Cerebellum (tissue), 4 donors: ENCODE measurements at places on chromosomes 12 and 14.

DNA sequence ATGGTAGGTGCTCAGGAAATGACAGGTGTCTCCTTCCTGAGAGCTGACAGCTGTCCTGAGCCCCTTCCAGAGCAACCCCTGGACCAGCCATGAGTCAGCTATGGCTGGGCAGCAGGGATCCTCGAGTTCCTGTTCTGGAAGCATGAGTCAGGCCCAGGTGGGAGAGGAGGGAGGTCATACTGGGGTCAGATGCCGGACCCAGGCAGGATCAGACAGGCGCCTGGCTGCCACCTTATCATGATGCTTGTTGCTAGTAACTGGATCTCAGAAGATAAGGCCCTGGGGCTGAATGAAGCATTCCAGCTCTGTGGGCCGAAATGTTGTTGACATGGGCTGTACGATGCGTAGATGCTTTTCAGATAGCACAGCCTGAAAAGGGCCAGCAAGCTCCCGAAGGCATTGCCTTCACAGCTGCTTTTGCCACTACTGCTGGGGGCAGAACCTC is 17.4 kb upstream of the KRT7 start:
- no peak for DNase-seq

GRCh38 chr14:56650979-56651378 is 71.4 kb downstream of the TMEM260 start:
- peak; percentile 12 for DNase-seq

- no peak for DNase-seq
Measured at GRCh38 chr12:55188573-55188972, 32.3 kb upstream of the OR10A7 start.

- DNase-seq, result peak; percentile 17
Measured at GRCh38 chr14:78848234-78848820, 678.2 kb downstream of the NRXN3 start.

DNA sequence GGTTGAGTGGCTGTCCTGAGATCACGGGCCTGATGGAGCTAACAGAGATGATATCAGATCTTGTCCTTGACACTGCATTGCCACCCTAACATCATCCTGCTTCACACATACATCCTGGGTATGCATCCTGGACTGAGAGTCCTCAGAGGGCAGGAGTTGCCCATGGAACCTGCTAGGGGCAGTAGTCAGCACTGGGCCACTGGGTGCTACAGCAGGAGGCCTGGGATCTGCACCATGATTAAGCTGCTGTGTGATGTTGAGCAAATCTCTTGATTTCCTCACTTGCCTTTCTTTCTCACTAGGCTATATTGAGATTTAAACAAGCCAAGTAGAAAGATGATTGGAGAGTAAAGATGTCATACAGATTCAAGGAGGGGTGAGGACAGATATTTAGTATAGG is 22.1 kb upstream of the EIF4B start:
- no peak for DNase-seq

DNA sequence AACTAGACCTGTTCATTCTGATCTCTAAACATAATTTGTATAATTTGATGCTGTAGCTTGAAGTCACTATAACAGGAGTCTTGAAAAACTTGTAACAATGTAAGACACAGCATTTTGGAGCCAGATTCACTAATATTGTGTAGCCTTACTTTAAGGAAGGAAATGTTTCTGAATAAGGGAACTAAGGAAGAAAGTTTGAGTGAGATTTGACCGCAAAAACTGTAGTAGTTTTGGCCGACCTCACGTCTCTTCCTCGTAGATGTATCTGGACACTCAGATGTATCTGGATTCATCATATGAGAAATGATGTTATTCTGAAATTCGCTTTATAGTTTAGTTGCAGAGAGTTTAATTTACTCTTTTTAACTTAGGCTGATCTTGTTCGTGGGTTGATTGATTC is 13.9 kb upstream of the DNAH10 start:
- no peak for DNase-seq

GRCh38 chr12:106080791-106081170 is 58.0 kb downstream of the NUAK1 start:
- no peak for DNase-seq

DNA sequence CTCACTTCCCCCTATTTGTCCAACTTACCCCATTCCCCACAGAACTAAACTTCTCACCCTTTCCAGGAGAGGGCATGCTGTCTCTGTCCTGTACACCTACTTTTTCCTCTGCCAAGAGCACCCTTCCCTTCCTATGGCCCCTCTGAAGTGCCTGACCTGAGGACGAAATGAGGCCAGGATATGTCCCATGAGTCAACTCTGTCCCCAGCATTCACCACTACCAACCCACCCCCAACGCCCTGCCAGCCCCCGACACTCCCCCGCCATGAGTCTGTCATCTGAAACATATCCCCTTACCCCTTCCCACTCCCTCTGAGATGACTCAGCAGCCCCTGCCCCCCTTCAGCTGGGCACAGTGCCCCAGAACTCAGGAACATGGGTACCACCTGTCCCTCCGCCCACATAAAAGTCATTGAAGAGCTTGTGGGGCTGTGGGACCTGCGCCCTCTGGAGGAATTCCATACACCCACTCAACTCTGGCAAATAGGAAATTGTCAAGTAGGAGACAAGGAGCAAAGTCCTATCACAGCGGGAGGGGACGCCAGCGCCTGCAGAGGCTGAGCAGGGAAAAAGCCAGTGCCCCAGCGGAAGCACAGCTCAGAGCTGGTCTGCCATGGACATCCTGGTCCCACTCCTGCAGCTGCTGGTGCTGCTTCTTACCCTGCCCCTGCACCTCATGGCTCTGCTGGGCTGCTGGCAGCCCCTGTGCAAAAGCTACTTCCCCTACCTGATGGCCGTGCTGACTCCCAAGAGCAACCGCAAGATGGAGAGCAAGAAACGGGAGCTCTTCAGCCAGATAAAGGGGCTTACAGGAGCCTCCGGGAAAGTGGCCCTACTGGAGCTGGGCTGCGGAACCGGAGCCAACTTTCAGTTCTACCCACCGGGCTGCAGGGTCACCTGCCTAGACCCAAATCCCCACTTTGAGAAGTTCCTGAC is 26.3 kb downstream of the ITGA7 start:
- DNase-seq, result no peak

DNA sequence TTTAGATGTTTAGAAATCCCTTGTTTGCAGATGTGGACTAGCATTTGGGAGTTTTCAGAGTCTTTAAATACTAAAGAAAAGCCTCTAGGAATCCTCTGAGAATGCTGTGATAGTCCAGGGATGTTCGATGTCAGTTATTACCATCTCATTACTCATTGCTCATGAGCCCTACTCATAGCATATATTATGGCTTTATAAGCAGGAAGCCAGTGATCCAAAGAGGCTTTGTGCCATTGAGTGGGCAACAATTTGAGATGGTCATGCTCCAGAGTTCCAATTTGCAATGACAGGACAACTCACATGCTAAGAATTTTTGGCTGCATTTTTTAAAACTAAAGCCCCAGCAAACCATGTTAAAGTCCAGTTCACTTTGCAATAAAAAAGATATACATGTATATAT is 163.0 kb downstream of the OTOGL start:
- no peak for DNase-seq

DNA sequence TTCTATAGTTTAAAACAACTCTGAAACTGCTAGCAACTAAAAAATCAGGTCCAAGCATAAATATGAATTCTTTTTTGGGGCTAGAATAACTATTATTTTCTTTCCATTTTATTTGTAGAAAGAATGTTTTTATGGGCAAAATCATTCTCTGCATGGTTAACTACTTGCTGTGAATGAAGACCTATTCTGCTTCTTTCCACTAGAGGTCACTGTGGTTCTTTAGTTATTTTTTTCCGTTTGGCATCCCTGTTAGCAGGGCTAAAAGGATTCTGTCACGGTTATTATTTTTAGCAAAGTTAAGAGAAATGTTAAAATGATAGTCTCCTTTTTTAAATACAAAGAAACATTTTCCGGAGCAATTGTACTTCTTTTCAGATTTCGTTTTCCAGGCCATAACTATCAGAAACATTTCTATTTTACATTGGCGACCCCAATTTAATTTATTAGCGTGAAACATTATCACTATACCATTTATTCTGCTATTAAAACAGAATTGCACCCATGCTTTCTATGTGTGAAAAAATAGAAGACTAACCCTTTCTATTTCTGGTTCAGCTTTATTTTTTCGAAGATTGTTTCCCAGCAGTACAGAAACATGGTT is 404.8 kb downstream of the ATP23 start:
- peak; percentile 16 for DNase-seq

DNA sequence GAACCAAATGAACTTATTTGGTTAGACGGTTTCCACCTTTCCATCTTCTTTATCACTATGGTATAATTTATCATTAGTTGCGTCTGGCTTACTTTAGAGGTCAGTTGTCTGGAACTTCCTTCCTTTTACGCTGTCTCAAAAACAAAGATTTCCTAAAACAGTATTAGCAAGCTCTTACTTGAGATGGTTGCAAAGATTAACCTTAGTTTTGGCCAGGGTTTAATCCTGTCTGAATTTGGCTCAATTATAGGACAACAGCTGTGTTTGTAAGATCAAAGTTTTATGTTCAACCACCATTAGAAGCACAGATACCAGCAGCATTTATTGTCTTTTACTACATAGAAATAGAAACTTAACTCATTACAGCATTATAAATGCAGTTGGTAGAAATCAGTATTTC is 7.9 kb upstream of the WASHC3 start:
- DNase-seq, result no peak

DNA sequence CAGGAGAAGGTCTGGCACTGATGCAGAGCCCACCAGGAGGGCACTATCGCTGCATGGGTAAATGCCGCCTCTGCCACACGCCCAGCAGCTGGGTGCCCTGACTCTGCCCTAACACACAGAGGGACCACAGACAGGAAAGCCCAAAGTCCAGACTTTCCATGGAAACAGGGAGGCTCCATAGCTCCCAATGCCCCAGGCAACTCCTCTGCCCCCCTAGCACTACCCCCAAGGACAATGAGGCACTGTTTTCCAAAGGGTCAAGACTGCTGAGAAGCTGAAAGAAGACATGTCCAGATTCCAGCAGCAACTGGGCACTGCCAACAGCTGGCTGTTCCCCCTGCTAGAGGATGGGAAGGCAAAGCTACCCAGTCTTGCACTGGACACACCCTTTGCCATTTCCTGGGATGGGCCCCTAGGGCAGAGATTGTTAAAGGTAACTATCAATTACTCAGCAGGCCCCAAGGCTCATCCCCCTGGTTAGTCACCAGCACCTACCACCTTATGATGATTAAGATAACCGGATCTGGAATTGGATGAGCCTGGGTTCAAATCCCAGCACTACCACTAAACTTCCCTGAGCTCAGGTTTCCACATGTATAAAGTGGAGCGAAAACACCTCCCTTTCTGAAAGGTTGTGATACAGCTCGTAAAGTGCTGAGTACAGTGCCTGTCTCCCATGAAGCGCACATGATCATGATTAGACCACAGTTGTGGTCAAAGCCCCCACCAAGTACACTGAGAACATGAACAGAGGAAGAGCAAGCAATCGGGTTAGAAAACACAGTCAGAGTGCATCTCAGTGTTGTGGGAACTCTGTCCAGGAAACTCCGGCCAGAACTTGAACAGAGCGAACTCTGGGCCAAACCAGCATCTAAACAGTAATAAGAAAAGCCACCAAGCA is 3.3 kb downstream of the PXN start:
- DNase-seq, result no peak

- DNase-seq, result no peak
Measured at GRCh38 chr14:88870777-88871176, 46.3 kb downstream of the TTC8 start.

DNA sequence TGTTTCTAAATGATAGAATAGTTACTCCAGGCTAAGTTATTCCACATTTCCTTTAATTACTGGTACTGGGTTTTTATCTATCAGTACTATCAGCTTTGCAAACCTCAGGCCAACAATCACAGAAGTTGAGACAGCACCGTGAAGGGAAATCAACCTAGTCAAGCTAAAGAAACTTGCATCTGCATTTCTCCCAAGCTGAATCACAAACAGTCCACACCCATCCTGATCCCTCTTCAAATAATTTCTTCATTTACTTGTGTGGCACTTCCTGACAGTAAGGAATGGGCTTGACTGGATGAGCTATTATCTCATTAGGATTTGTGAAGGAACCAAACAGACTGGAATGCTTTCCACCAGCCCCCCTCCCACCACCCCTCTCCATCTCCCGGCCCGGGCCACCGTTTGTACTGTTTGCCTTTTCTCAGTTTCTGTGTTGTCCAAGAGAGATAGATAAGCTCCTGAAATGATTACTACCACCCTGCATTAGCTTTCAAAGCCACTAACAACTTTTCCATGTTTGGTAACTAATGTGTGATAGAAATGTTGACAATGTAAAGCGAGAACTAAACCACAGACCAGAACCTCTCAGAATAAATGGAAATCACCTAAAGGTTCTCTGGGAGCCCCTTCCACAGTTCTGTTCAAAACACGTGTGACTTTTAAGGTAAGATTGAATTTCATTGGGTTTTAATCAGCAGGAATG is 236.3 kb downstream of the SLC25A21 start:
- no peak for DNase-seq

GRCh38 chr12:112514926-112515642 is 96.3 kb downstream of the PTPN11 start:
- no peak for DNase-seq

- DNase-seq, result no peak
Measured at GRCh38 chr12:58533652-58534051, 386.7 kb downstream of the LRIG3 start.

DNA sequence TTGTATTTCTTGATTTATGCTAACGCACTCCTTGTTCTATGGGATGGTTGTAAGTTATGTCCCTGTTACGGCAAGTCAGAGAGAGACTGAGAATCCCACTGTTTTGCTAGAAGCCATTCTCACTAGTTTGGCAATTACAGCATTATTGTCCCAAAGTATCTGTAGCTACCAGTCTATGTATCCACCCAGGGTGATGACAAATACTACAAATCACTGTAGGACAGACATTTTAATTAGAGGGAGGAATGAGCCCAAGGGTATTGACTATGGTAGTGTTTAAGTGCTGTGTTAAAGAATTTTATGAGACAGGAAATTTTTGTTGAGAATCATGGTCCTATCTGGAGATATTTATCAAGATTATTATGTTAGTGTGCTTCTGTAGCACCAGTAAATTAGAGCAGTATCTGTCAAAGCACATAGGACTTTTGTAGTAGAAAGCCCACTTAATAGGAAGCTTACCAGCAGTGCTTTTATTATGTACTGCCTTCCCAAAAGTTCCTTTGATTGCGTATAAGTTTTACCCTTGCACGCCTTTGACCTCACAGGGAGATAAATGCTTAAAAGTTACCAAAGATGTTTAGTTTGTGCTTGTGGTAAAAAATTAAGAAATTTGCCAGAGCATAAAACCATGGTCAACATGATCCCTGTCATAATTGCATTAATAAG is 10.7 kb downstream of the PRKCH start:
- DNase-seq, result no peak

- no peak for DNase-seq
Measured at GRCh38 chr12:15928346-15928745, 17.2 kb downstream of the DERA start.

- DNase-seq, result no peak
Measured at GRCh38 chr12:107449891-107450290, 235.7 kb upstream of the PWP1 start.

- DNase-seq, result no peak
Measured at GRCh38 chr12:52581481-52581880, 7.8 kb upstream of the KRT74 start.

DNA sequence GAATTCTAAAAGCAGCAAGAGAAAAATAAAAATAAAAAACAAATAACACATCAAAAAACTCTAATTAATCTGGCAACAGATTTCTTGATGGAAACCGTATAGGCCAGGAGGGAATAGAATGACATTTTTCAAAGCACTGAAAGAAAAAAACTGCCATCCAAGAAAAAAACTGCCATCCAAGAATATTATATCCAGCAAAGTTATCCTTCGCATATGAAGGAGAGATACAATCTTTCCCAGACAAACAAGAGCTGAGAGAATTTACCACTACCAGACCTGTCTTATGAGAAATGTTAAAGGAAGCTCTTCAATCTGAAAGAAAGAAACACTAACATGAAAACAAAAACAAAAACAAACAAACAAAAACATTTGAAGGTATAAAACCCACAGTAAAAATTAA is 214.8 kb downstream of the EMP1 start:
- DNase-seq, result no peak
